Sciatic nerve (tissue), 2 donors: ENCODE measurements at places on chromosomes 11 and 22. TPM values are rescaled to one million over a fixed set of nuclear protein-coding genes. Genes with fewer than 3 reads are reported as not detected.

The MMP8 gene
- 2.3 TPM for total RNA-seq

The KIRREL3 gene
- total RNA-seq = 0.09 TPM

The MOV10L1 gene
- total RNA-seq = 1.6 TPM

The SLC17A6 gene
- total RNA-seq = not detected

The F2 gene
- not detected for total RNA-seq

The TIMM10 gene
- 42.0 TPM for total RNA-seq

The TH gene
- 0.36 TPM for total RNA-seq

The RCOR2 gene
- 0.40 TPM for total RNA-seq

The GUCY1A2 gene
- total RNA-seq = 12.4 TPM

The ADAMTS8 gene
- 4.1 TPM for total RNA-seq
